ENCODE measurements at places on chromosomes 5 and 9. TPM values are rescaled to one million over a fixed set of nuclear protein-coding genes. Genes with fewer than 3 reads are reported as not detected.

The SPATA31A3 gene
- total RNA-seq, result not detected

The OMD gene
- 21.9 TPM for total RNA-seq

The RIC1 gene
- total RNA-seq, result 37.2 TPM

The IL6ST gene
- total RNA-seq, result 246 TPM

The RPL12 gene
- 3,474 TPM for total RNA-seq

The CAMK2A gene
- 0.04 TPM for total RNA-seq

The CCNO gene
- total RNA-seq, result 1.6 TPM

The SAXO1 gene
- not detected for total RNA-seq

The OLFML2A gene
- total RNA-seq, result 9.0 TPM

The SLC36A3 gene
- not detected for total RNA-seq

DNA sequence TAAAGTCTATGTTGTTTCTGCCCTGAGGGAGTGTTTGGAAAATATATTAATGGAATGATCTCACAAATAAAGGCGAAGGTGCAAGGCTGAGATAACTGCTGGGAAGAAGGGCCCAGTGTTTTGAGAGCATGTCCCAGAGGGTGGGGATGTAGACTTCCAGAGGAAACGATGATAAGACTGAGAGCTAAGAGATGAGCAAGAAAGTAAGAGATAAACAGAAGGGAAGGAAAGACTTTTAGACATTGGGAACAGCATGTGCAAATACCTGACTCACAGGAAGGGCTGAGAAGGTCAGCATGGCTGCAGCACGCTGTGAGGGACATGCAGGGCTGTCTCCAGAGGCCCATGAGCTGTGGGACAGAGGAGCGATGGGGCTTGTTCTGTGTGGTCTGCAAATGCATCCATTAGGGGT, 19.9 kb upstream of the ADRB2 start:
- DNase-seq, result no peak

- no peak for DNase-seq
Measured at GRCh38 chr9:129493002-129493705, 127.7 kb downstream of the C9orf50 start.

GRCh38 chr9:127770583-127770904, 7.9 kb downstream of the SH2D3C start:
- DNase-seq, result no peak

GRCh38 chr5:90421136-90421535, 11.6 kb upstream of the CETN3 start:
- no peak for DNase-seq

DNA sequence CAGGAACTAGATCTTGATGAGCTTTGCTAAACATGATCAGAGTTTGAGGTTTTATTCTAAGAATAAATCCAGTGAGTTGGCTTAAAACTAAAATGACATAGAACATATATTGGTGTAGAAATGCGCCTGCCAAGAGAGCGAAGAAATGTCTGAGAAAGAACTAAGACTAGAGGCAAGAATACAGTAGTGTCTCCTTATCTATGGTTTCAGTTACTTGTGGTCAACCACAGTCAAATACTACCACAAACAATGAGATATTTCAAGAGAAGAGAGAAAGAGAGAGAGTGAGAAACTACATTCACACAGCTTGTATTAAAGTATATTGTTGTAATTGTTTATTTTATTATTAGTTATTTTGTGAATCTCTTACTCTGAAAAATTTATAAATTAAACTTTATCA, 254.4 kb upstream of the CDH10 start:
- no peak for DNase-seq

DNA sequence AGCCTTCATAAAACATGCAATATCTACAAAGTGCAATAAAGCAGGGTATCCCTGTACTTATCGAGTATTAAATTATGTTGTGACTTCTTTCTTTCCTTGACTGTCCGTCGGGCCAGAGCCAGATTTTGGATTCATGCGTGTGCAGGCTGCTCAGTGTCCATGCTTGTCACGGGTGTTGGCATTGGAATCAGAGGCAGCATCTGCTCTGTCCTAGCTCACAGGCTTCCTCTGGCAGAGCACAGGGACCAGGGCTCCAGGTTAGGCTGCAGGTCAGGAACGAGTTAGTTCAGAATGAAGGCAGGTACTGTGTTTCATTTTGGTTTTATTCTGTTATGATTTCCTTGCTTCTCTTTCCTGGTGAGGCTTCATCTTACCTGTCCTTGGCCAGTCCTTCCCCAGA, 249.8 kb downstream of the AUH start:
- no peak for DNase-seq

- DNase-seq, result no peak
Measured at GRCh38 chr9:121658166-121658565, 6.7 kb downstream of the DAB2IP start.

- no peak for DNase-seq
Measured at GRCh38 chr5:168300326-168301182, 9.1 kb downstream of the WWC1 start.

DNA sequence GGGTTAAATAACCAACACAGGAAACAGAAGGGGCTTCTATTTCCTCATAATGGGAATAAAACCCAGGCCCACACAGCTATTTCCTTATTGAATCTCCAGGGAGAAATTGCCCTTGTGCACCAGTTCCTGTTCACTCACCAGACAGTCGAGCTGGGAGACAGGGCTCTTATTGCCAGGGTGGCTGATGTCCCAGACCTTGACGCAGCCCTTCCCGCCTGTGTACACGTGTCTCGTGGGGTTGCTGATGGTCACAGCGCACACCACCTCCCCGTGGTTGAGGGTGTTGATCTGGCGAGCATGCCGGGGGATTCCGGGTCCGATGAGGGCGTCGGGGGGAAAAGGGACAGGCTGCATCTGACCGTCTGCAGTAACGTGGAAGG, 96.5 kb downstream of the TLE1 start:
- no peak for DNase-seq

DNA sequence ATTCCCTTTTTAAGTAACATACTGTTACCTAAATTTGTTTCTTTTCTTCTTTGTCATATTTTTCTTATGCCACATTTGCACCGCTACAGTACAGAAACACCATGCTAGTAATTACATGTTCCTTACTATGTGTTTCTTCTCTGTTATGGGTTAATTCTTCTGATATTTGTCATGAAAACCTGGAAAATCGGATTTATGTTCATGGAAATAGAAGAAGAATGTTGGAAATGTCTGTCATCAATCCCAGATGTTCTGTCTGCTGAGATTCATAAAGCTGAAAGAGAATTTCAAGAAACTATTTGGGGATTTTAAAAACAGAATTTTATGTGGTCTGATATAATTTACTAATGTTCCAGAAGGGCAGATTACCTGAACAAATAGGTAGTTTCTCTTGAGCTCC, 305.2 kb upstream of the NREP start:
- no peak for DNase-seq

DNA sequence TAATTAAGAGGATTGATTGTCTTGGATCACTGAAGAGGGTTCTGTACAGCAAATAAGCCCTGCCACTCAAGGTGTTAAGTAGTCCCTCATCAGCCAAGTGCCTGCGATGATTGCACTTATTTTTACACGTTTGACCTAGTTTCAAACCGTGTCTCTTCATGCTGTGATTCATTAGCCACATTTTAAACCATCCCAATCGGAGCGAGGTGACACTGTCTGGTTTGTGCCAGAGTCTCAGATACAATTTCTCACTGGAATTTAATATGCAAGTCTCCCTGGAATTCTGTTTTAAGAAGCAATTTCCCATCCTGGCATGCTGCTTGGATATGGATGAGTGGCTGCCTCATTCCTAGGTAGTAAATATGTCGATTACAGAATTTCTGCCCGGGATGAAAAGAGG, 1.6 kb downstream of the INSYN2B start:
- no peak for DNase-seq

GRCh38 chr5:37640088-37640487, 199.8 kb downstream of the GDNF start:
- DNase-seq, result no peak

DNA sequence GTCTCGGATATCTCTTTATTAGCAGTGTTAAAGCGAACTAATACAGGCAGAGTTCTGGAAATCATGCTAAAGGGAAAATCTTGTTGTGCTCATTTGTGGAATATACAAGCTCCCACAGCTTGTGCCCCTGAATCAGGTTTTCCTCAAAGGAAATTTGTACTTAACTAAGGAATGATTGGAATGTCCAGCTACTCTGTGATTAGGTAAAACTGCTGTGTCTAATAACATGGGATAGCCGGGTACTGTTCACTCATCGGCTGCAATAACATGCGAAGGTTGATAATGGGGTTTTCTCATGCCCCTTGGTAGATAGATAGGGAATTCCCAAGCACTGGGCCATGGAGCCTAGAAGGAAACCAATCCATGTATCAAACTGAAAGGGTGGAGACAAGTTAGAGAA, 306.7 kb downstream of the NR2F1-AS1 start:
- DNase-seq, result no peak

- no peak for DNase-seq
Measured at GRCh38 chr5:168227973-168228615, 63.4 kb upstream of the WWC1 start.

DNA sequence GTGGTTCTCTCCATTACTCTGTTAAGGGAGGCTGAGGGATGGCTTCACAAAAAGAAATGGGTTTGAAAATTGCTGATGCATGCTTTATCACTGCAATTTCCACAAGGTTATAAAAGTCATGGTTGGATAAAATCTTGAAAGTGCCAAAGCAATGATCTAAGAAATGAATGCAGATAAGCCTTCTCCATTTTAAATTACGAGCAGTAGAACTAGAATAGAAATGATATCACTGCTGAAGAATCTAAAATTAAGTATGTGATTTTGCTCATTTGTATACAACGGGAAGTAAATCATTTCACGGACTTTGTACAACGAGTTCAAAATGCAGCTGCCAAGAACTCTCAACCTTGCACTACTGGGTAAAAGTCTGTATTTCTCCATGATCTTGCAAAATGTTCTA, 299.0 kb downstream of the PRELID2 start:
- DNase-seq, result no peak
